ENCODE measurements at places on chromosomes 2 and 18.

GRCh38 chr18:45556222-45556621 lies 59.1 kb upstream of the SLC14A2 start:
- no peak for DNase-seq

GRCh38 chr2:127423880-127424279 lies 5.7 kb downstream of the PROC start:
- DNase-seq, result peak; percentile 54

DNA sequence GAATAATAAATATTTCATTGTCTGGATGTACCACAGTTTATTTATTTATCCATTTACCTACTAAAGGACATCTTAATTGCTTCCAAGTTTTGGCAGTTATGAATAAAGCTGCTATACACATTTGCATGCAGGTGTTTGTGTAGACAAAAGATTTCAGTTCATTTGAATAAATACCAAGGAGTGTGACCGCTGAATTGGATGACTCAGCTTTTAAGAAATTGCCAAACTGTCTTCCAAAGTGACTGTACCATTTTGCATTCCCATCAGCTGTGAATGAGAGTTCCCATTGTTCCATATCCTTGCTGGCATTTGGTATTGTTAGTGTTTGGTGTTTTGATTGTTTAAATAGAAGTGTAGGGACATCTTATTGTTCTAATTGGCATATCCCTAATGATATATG lies 36.2 kb upstream of the FMNL2 start:
- DNase-seq, result no peak

- DNase-seq, result no peak
Measured at GRCh38 chr2:186125156-186125555, 360.9 kb upstream of the ZC3H15 start.

DNA sequence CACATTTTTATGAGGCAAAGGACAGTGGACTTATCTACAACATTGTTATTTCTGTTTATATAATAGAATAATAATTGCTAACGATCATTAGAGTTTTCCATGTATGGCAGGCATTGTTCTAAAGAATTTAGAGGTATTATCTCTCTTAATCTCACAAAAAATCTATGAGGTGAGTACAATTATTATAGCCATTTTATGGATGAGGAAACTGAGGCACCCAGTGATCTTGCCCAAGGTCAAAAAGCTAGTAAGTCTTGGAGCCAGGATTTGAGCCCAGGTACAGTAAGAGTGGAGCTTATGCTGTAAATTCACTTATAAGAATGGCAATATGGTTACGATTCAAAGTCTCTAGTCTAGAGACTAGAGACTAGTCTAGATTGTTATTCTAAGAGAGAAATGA lies 331.7 kb downstream of the PLCL1 start:
- no peak for DNase-seq

- no peak for DNase-seq
Measured at GRCh38 chr2:27227501-27227900, 10.3 kb downstream of the CAD start.

- peak; percentile 47 for DNase-seq
Measured at GRCh38 chr2:179049546-179050311, at the start of gene CCDC141. Gene CCDC141, minus strand, starts transcription at chr2:179050137. Its CDS starts 196 bp downstream, at chr2:179049941.

GRCh38 chr2:61712060-61712459 lies 141.8 kb downstream of the FAM161A start:
- no peak for DNase-seq

- no peak for DNase-seq
Measured at GRCh38 chr18:3821524-3821923, 371.6 kb downstream of the TGIF1 start.

DNA sequence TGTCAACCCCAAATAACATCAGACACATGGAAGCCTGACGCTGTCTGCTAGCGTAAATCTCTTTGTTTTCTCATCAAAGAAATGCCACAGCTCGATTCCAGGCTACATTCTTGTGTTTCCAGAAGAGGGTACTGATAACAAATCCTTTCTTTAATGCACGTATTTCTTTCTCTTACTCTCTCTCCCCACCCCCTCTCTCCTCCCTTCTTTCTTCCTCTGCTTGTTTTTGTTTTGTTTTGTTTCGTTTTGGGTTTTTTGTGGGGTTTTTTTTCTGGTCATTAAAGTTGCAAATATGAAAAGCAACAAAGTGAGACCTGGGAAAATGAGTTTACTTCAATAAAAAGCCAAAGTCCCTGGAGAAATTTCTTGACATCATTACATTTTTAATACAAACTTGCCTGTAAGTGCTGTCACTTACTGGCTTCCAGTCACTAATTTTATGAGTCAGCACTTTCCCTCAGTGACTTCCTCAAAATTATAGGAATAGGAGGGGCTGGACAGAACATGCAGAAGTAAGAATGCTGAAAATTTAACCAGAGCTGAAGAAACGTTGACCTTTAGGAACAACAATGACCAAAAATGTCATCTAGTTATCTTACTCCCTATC lies 106.7 kb upstream of the NABP1 start:
- peak; percentile 84 for DNase-seq

DNA sequence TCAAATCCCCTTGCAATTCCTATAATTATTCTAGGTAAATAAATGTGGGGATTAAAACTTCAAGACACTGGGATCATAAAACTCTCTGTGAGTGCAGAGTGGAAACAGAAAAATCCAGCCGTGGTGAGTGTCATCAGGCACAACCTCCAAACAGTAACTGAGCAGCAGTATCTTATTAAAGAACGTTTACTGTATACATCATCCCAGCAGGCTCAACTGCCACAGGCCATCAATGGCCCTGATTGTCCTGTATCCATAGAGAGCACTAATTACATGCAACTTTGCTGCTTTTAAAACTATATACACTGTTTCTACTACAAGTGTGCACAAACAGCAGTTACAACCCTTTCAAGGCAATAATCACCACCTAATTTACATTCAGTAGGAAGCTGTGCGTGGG lies 23.9 kb downstream of the GAREM1 start:
- DNase-seq, result no peak

- DNase-seq, result no peak
Measured at GRCh38 chr2:233817995-233818638, 36.2 kb downstream of the HJURP start.
